Activated T-helper 1 cell treated with Interleukin-2 at 50 U/mL for 16 hours (primary cell): ENCODE measurements at places on chromosomes 4 and X.

GRCh38 chrX:97308171-97308570, 424.5 kb downstream of the RPA4 start:
- DNase-seq: no peak

- no peak for DNase-seq
Measured at GRCh38 chr4:173990126-173990868, 293.2 kb downstream of the FBXO8 start.

- no peak for DNase-seq
Measured at GRCh38 chr4:74308215-74308614, at the start of gene EPGN. TSS of gene EPGN (plus strand) at chr4:74308470. CDS start at chr4:74308534, 64 bp downstream.

- no peak for DNase-seq
Measured at GRCh38 chrX:150477371-150477770, 91.0 kb upstream of the MTM1 start.
